ENCODE measurements at places on chromosomes 2 and 18.

DNA sequence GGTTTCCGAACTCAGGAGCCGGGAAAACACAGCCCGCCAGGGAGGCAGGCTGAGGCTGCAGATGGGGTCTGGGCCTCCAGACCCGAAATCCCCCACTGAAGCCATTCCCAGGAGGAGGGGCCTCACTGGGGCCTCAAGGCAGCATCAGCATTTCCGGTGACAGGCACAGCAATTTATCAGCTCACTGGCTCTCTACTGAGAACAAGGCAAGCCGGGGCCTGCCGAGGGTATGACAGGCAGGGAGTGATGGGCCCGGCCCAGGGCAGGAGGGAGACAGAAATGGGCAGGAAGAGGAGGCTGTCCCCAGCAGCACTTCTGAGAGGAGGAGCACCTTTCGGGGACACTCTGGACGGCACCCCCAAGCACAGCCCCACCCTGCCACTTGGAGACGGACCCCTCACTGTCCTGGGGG, 12.5 kb downstream of the SDC1 start:
- DNase-seq, result no peak

DNA sequence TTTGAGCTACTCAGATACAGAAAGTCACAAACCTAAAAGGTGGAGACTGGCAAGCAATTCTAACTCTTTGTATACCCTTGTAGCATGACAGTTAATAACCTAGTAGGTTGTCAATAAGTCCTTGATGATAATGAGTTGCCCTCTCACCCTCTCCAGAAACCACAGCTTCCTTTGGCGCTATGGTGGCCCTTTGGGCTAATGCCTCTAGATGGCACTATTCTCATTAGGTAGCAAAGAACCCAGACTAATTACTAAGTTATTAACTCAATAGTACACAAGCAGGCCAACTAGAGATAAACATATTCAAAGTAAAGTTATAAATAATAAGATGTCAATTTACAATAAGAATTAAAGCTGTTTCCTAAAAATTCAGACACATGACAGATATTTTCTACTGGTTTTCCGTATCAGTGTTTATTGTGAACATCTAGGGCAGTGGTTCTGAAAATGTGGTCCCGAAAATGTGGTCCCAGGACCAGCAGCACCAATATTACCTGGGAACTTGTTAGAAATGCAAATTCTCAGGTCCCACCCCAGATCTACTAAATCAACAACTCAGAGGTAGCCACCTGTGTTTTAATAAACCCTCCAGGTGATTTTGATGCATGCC, 41.1 kb downstream of the LDAH start:
- DNase-seq, result no peak

DNA sequence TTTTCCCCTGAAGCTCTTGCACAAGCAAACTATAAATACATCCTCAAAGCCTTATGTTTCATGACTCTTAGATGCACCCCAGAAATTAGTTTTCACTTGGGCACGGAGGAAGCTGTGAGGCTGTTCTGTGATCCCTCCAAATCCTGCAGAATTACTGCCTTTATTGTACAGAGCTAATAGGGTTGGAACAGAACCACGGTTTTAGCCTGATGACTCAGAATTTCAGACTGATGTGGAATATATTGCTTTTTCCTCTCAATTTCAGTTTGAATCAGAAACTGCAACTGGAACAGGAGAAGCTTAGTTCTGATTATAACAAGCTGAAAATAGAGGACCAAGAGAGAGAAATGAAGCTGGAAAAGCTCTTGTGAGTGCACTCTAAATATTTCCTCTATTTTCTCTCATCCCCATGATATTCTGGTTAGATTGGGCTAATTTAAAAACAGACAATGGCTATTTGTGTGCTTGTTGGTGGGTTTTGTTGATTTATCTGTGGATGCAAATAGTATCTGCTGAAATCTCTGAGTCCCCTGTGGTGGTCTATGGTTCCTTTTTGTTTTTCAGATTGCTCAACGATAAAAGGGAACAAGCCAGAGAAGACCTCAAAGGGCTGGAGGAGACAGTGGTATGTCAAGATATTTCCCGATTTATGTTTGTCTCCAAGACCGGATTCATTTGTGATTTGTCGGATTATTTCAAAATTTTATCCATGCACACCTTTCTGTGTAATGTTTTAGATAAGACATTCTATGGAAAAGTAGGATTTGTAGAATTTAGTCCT, 38.2 kb upstream of the LYPD6B start:
- no peak for DNase-seq

GRCh38 chr18:6373187-6373586, 41.5 kb downstream of the L3MBTL4 start:
- no peak for DNase-seq

DNA sequence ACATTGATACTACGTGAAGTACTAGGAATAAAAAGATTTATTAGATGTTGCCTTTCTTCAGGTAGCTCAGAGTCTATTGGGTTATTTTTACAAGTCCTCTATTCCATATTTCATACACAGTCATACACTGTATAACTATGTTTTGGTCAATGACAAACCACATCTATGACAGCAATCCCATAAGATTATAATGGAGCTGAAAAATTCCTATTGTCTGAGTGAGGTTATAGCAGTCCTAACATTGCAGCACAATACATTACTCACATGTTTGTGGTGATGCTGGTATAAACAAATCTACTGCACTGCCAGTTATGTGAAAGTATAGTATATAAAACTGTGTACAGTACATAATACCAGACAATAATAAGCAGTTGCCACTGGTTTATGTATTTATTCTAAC, 595.1 kb downstream of the MBD2 start:
- no peak for DNase-seq

DNA sequence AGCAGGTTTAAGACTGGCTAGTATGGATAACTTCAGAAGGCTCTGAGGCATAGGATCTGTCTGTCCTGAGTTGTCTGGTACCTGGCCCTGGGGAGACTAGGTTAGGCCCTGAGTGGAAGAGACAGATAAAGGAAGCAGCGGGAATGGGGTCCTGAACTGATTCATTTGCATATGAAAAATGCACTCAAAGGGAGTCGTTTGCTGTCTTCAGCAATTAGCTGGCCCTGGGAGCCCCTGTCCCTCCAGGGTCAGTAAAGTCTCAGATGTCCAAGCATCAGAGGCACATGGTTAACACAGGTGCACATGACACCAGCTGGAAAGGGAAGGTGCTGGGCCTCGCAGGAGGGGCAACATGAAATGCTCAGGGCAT, 172.4 kb downstream of the ACOXL start:
- DNase-seq, result no peak
